ENCODE measurements at places on chromosomes 12 and 14. TPM values are rescaled to one million over a fixed set of nuclear protein-coding genes. Genes with fewer than 3 reads are reported as not detected.

GRCh38 chr14:93977790-93978581, 1.6 kb upstream of the ASB2 start:
- no peak for DNase-seq

SERPINA3 gene
- total RNA-seq = not detected

DNA sequence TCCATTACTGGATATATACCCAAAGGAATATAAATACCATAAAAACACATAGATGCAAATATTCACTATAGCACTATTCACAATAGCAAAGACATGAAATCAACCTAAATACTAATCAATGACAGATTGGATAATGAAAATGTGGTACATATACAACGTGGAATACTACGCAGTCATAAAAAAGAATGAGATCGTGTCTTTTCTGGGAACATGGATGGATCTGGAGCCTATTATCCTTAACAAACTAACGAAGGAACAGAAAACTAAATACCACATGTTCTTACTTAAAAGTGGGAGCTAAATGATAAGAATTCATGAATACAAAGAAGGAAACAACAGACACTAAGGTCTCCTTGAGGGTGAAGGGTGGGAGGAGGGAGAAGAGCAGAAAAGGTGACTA, 76.5 kb downstream of the SLC38A4 start:
- no peak for DNase-seq

GRCh38 chr12:107042801-107043200, 50.5 kb downstream of the CRY1 start:
- no peak for DNase-seq

GRCh38 chr14:23657959-23658470, 21.9 kb downstream of the DHRS2 start:
- DNase-seq = no peak

DNA sequence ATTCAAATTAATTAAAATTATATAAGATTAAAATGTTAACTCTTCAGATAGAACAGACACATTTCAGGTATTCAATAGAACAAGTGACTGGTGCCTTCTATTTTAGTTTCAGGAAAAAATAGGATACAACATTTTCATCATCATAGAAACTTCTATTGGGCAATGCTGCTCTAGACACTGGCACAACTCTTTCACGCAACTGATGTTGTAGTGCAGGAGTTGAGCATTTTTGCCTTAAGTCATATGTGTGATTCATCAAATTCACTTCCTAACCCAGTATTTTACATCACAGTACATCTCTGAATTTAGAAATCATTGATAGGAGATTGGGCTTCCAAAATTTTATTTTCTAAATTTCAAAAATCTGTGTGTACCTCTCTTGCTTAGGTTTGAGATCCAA, 215.4 kb upstream of the DIO2 start:
- no peak for DNase-seq

DNA sequence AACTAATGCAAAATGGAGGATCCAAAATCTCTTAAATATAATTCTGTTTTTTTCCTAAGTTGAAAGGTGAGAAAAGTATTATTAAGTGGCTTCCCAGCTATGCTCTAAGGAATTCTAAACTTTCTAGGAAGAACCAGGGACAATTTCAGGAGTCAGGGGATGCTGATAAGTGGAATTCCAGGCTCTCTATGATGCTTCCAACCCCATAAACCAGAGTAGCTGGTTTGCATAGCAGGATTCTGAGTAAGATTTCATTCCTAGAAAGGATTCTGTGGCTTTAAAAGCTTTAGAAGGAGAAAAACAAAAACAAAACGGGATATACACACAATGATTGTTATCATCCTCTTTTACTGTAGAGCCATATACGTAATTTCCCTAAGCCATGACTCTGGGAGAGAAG, 93.9 kb downstream of the SLC16A7 start:
- no peak for DNase-seq

TNS2 gene
- total RNA-seq = 2.5 TPM

SMIM41 gene
- 0.88 TPM for total RNA-seq

FGF6 gene
- total RNA-seq = not detected

IAPP gene
- total RNA-seq = not detected

DNA sequence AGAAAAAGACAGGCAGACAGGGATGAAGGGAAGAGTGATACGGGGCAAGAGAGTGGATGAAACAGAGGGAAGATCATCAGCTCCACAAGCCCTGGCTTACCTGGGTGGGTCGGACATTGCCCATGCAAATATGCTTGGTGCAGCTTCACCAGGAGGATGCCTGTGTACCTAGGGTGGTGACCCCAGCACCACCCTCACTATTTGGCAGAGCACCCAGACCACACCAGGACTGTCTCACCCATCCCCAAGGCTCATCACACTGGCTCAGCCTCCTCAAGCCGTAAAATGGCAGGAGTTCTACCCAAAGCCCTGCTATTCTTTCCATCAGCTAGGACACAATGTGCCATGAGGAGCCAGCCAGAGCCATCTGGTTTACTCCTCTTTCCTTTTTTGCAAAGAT, 3.0 kb downstream of the GALNT8 start:
- no peak for DNase-seq

- no peak for DNase-seq
Observed at GRCh38 chr12:116954710-116955381, 44.1 kb downstream of the FBXW8 start.

- no peak for DNase-seq
Observed at GRCh38 chr14:103563844-103564505, 1.2 kb downstream of the COA8 start.

PRR4 gene
- 7.5 TPM for total RNA-seq
